ENCODE measurements at places on chromosomes 16 and 17. TPM values are rescaled to one million over a fixed set of nuclear protein-coding genes. Genes with fewer than 3 reads are reported as not detected.

Gene TP53TG3B
- not detected for total RNA-seq

GRCh38 chr17:76193591-76193990, 46.7 kb downstream of the RNF157 start:
- no peak for DNase-seq

Gene UTP4
- total RNA-seq, result 94.0 TPM

GRCh38 chr16:65122724-65123395, 997 bp upstream of the CDH11 start:
- DNase-seq, result peak; percentile 35

DNA sequence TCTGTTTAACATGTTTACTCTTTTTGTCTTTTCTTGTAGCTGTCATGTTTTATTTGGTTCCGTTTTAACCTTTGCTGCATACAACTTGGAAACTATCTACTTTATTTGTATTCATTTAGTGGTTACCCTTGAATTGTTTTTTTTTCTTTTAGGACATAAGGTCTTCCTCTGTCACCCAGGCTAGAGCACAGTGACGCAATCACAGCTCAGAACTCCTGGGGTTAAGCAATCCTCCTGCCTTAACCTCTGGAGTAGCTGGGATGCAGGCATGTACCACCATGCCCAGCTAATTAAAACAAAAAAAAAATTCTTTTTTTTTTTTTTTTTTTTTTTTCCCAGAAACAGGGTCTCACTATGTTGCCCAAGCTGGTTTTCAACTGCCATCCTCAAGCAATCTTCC, 29.8 kb upstream of the USP43 start:
- DNase-seq, result no peak

DNA sequence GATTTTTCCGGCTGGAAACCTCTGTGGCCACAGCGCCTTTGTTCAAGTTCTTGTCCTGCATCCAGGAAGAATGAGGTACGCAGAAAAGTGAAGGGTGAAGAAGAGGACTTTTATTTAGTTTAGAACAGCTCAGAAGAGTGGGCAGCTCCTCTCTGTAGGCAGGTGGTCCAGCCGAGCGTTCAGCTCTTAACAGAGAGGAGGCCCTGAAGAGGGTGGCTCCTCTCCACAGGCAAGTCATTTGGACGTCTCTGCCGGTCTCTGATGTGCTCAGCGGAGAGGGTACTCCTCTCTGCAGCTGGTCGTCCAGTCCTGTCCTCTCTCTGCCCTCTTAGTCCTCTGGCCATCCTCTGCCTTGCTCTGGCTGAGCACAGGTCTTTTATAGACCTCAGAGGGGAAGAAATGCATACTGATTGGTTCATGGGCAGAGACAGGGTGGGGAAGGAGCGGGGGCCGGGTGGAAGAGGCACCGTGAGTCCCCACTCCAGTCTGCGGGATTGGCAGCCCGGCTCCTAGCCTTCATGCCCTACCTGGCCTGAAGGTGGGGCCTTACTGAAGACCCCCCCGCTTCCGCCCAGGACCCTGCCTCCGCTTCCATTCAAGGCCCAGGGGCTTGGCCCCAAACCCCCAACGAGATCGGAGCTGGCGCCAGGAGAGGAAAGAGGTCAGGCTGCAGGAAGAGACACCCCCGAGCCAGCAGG, 70.0 kb upstream of the NKD1 start:
- DNase-seq, result no peak

Gene KREMEN2
- 14.6 TPM for total RNA-seq

DNA sequence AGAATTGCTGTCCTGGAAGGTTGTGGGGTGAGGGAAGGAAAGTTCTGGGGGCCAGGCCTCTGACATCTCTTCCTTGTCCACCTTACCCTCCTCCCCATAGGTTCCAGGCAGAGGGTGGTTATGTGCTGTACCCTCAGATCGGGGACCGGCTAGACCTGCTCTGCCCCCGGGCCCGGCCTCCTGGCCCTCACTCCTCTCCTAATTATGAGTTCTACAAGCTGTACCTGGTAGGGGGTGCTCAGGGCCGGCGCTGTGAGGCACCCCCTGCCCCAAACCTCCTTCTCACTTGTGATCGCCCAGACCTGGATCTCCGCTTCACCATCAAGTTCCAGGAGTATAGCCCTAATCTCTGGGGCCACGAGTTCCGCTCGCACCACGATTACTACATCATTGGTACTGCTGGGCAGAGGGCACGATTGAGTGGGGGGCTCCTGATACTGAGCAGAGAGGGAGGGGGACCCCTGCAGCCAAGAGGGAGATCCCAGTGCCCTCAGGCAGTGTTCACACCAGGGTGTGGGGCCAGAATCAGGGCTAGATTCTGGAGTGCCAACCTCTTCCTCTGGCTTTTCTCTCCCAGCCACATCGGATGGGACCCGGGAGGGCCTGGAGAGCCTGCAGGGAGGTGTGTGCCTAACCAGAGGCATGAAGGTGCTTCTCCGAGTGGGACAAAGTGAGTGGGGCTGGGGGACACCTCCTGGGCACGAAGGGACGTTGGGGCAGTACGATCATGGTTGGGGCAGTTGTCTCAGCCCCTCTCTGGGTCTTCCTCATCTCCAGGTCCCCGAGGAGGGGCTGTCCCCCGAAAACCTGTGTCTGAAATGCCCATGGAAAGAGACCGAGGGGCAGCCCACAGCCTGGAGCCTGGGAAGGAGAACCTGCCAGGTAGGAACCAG, 3.1 kb downstream of the EFNB3 start:
- no peak for DNase-seq

DNA sequence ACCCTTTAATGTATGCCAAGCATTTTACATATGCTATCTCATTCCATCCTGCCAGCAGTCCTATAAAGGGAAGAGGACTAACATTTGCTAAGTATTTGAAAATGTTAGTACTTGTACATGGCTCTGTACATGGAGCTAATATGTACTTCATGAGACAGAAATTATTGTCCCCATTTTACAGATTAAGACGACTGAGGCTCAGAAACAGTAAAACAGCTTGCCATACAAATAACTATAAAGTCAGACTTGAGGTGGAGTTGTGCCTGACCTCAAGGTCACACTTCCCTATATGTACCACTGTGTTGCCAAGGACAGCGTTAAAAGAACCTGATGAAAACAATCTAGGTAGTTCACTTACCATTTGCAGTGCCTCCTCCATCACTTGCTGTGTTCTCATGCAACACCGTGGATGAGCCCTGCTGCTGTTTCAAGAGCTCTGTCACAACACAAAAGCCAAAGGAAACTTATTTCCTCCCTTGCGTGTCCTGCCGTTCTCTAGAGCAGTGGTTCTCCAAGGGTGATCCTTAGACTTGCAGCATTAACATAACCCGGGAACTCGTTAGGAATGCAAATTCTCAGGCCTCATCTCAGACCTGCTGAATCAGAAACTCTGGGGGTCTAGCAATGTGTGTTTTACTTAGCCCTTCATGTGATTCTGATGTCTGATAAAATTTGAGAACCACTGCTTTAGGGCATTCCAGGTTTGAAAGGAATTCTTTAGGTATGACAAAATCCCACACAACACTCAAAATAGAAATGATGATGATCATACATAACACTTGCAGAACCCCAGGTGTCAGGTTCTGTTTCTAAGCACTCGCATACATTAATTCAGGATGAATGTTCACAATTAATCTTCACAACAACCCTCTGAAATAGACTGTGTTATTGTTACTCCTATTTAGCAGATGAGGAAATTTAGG, 51.2 kb upstream of the MTMR4 start:
- DNase-seq, result peak; percentile 59

- no peak for DNase-seq
Measured at GRCh38 chr16:46606231-46606630, 14.9 kb downstream of the SHCBP1 start.

GRCh38 chr16:47995354-47995753, 160.4 kb downstream of the ABCC12 start:
- DNase-seq, result peak; percentile 26

- DNase-seq, result no peak
Measured at GRCh38 chr16:4179020-4179419, 62.8 kb upstream of the ADCY9 start.

DNA sequence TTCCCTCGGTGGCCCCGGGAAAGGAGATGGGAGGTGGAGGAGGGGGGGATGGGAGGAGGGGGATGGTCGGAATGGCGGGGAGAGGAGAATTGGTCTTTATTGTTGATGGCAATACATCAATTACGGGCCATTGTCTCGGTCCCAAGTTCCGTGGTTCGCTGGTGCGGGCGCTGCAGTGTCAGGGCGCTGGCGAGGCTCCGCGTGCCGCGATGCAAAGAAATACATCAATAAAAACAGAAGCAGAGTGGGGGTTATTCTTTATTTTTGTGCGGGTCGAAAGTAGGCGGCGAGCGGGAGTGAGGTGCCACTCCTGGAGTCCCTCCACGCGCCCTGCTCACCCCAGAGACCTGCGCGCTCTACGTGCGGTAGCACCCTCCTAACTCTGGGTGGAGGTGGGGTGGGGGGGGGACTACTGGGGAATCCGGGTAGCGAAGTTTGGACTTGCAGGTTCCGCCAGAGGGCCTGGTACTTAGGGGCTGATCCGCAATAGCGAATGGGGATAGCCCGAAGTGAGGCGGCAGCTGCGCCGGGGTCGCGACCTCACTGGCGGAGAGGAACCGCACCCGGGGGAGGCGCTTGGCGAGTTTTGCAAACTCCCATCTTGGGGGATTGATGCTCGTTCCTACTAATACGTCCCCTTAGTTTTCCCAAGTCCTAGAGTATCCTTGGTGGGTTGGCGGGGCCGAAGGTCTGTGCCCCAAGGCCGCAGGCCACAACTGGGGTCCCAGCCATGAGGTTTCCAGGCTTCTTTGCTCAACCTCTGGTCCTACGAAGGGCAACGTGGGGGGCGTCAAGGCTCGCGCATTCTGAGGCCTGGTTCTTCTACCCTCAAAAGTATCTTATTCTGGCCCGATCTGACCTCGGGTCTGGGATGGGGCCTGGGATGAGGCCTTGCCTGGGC, 3.5 kb upstream of the SALL1 start:
- DNase-seq, result peak; percentile 77

GRCh38 chr17:1231456-1231855, 38.8 kb upstream of the BHLHA9 start:
- DNase-seq, result no peak

Gene DNAI2
- total RNA-seq, result not detected

DNA sequence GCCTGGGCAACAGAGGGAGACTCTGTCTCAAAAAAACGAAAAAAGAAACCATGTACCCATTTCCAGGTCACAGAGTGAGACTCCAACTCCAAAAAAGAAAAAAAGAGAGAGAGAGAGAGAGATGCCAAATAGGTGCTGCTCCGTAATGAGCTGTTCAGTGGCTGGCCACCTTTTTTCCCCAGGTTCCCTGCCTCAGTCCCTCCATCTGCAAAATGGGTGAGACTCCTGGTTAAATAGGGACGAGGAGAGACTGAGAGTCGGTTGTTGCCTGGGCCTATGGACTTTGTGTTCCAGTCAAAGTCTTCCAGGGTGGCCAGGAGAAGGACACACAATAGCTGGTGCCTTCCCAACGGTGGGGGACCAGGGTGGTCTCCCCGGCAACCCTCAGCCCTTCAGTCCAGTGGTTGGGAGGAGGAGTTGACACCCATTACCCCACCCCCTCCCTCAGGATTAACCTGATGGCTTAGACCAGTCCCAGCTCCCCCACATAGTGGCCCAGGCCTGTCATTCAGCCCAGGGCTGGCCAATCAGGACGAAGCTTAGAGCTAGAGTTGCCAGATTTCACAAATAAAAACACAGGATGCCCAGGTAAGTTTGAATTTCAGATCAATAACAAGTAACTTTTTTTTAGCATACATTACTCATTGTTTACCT, 258.2 kb downstream of the PARN start:
- peak; percentile 51 for DNase-seq

GRCh38 chr16:16861546-16861945, 482.6 kb downstream of the NPIPA7 start:
- peak; percentile 56 for DNase-seq

GRCh38 chr17:32275060-32276042, 9.7 kb downstream of the RHBDL3 start:
- peak; percentile 88 for DNase-seq

DNA sequence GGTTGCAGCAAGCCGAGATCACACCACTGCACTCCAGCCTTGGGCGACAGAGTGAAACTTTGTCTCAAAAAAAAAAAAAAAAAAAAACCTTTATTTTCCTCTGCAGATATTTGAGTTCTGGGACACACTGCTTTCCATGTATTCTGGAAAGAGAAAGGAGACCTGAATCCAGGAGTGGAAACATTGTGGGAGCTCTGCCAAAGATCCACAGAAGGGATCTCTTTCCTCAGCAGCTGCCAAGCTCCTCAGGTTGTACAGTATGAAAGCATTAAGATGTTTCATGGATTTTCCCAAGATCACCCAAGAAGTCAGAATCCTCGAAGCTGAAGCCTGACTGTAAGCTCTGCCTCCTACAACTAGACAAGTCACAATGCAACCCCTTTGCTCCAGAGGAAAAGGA, 13.5 kb downstream of the NPRL3 start:
- no peak for DNase-seq

- no peak for DNase-seq
Measured at GRCh38 chr16:14586637-14587305, 43.3 kb downstream of the PARN start.

Gene GPR179
- not detected for total RNA-seq

Gene RPRML
- total RNA-seq, result 1.4 TPM

DNA sequence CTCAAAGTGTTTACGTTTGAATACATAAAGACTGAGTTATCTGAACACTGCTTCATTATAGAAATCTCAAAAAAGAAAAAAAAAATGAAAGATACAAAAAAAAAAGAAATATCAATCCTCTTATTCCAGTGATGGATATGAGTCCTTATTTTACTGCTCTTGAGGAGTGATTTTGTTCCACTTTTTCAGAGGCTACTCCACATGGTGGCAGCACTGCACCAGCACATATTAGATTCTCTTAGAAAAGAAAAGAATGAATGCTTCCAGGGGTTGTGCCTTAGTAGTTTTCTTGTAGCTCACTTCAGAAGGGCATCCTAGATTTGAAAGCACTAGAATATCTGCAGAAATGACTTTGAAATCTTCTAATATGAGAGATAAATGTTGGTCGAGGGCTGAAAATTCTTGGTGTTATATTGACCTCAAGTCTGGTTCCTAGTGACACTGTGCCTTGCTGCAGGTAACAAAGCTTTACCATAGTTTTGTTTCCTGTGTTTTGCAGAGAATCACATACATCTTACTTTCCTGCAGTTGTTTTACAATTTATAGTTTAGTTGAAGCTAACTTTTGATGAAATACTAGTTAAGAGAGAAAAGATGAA, 25.9 kb downstream of the AP2B1 start:
- no peak for DNase-seq

Measured in H9 (cell line).